Stomach (tissue), 19 donors: ENCODE measurements at places on chromosomes 16 and 17.

DNA sequence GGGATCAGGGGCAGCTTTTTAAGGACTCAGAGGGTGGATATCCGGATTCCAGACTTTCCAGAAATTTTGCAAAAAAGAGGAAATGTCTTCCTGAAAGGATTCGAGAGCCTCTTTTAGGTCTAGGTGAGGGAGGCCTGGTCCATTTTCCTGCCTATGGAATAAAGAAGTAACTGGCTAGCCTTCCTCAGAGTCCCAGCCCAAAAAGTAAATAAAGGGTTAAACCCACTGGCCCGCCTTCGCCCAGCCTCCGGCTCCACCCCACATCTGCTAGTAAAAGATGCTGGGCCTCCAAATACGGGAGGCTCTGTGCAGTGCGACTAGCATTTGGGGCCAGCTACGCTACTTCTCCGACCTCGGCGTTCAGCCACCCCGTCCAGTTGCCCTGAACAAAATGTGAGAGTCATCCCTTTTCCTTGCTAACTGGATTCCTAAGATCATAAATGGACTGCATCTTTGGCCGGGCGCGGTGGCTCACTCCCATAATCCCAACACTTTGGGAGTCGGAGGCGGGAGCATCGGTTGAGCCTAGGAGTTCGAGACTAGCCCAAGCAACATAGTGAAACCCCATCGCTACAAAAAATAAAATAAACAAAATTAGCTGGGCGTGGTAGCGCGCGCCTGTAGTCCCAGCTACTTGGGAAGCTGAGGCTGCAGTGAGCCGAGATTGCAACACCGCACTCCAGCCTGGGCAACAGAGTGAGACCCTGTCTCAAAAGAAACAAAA, 824 bp upstream of the MPP2 start:
- DNase-seq = peak; percentile 88

- DNase-seq = peak; percentile 10
Observed at GRCh38 chr17:50003911-50004310, 8.9 kb upstream of the DLX3 start.

- no peak for DNase-seq
Observed at GRCh38 chr17:3973495-3974137, 9.4 kb upstream of the ATP2A3 start.

DNA sequence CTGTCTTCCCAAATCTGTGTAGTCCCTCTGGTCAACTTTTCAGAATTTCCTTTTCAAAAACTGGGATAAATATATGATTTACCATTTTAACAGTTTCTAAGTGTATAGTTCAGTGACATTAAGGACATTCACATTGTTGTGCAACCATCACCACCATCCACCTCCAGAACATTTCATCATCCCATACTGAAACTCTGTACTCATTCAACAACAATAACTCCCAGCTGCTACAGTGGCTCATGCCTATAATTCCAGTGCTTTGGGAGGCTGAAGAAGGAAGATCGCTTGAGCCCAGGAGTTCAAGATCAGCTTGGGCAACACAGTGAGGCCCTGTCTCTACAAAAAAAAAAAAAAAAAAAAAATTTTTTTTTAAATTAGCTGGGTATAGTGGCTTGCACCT, 131.0 kb downstream of the AATF start:
- no peak for DNase-seq

- DNase-seq = no peak
Observed at GRCh38 chr16:81421536-81421935, 23.1 kb upstream of the CMIP start.

GRCh38 chr16:66036184-66036583, 330.3 kb upstream of the CDH5 start:
- no peak for DNase-seq

- peak; percentile 30 for DNase-seq
Observed at GRCh38 chr16:27526180-27526579, 23.5 kb downstream of the GTF3C1 start.

GRCh38 chr17:28811651-28812090, 30.9 kb downstream of the FAM222B start:
- DNase-seq = no peak

DNA sequence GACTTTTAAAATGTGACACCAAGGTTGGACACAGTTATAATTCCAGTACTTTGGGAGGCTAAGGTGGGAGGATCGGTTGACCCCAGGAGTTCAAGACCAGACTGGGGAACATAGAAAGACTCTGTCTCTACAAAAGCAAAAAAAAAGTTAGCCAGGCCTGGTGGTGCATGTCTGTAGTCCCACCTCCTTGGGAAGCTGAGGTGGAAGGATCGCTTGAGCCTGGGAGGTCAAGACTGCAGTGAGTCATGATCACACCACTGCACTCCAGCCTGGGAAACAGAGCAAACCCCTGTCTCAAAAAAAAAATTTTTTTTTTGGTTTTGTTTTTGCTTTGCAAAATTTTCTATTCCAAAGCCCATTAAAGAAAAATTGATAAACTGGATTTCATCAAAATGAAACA, 281.4 kb downstream of the BCAS3 start:
- DNase-seq = no peak

DNA sequence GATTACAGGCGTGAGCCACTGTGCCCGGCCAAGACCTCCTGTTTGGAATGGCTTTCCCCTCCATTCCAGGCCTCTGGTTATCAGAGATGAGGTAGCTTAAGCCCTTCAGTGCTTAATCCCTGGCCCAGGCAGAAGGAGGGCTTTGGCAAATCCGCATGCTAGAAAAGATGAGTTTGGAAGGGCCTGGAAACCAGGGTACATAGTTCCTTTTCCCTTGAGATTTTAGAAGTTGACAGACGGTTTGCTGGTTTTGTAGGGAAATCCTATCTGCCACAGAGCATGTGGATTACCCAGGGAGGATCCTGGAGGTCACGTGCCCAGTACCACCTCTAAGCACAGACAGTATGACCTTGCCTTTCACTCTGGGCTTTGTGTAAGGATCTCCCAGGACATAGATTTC, 114.7 kb upstream of the CACNG3 start:
- DNase-seq = no peak

DNA sequence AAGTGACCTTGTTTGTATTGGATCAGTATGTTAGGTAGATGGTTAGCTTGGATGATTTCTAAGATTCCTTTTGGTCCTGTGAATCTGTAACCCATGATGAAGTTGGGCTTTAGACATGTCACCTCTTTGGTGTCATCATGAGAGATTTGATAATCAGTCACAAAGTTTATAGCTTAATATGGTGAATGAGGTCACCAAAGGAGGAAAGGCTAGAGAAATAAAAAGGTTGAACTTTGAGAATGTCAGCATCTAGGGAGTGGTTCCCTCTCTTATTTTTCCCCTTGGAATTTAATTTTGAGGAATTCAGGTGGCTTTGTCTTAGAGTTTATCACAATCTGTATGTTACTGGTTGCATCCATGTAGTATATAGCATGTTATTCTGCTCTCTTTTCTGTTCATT, 45.3 kb downstream of the NLK start:
- DNase-seq = no peak

- no peak for DNase-seq
Observed at GRCh38 chr16:67543582-67543981, 15.0 kb downstream of the RIPOR1 start.

DNA sequence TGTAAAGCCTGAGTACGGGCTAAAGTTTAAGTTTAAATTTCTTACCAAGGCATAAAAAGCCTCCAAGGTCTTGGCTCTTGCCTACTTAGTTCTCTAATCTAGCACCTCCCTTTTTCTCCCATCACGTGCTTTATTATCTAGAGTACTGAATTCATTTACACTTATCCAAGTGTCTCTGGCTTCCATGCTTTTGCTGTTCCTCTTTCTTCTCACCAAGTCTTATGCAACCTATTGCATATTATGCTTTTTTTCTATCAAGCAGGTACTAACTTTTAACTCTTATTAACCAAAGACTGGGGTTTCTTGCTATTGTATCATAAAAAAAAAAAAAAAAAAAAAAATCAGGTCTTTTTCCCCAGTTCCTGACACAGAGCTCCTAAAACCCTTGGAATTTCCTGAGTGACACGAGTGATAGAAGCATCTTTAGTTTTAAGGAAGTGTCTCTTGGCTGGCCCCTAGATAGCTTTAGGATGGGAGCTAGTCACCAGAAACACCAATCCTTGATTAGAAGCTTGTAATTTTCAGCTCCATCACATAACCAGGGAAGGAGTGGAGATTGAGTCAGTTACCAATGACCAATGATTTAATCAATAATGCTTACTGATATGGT, 44.9 kb downstream of the SSH2 start:
- no peak for DNase-seq

DNA sequence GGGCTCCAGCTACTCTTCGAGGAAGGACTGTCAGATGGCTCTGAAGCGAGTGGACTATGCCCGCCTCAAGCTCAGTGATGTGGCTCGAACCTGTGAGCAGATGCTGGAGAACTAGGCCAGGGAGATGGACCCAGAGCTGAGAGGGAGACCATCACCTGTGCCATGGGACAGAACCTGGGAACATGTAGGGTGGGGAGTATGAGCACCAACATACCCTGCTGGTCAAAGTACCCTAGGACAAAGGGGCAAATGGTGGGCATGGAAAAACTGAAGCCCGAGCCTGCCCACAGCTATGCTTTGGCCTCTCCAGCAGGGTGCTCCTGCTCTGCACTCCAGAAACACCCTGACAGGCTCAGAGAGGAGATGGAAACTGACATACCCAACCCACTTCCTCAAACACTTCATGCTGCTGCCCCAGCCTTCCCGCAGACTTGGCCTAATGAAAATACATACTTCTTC, 1.9 kb downstream of the MED11 start:
- DNase-seq = no peak

DNA sequence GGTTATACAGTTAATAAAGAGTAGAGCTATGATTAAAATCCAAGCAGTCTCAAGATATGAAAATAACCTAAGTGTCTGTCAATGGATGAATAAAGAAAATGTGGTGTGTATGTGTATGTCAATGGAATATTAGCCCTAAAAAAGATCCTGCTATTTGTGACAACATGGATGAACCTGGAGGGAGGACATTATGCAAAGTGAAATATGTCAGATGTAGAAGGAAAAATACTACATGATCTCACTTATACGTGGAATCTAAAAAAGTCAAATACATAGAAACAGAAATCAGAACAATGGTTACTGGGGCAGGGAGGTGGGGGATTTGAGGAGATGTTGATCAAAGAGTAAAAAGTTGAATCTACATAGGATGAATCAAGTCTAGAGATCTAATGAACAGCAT, 20.4 kb downstream of the BRIP1 start:
- no peak for DNase-seq

- no peak for DNase-seq
Observed at GRCh38 chr16:48371393-48371780, 13.8 kb downstream of the SIAH1 start.

DNA sequence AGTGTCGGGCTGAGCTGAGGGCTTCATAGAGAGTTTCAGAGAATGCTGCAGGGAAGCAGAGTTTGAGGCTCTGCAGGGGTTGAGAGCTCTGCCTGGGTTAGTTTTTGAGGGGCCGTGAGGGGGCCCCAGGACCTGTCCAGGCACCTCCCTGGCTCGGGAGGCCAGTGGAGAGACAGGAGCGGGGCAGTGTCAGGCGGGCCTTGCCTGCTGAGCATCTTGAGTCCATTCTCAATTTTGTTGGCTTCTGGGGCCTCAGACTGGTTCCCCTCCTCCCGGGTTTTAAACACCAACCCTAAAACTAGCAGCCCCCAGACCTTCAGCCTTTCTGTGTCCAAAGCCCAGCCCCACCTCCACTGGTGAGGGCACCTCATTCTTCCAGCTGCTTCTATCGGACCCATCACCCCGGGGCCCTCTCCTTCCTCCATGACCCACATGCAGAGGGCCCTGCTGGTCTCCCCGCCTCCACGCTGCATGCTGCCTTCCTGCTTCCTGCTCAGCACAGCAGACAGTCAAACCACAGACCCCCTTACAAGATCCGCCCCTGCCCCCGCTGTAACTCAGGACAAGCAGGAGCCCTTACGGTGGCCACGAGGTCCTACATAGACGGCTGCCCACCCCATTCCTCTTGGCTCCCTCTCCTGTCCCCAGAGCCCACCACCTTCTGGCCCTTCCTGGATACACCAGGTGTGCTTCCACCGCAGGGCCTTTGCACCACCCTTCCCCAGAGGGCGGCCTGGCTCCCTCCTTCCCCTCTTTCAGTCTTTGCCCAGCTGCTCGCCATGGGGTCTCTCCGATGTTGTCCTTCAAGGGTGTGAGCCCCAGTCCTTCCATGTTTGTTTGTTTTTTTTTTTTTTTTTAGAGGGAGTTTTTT, 3.8 kb downstream of the RNF213 start:
- DNase-seq = peak; percentile 47

- no peak for DNase-seq
Observed at GRCh38 chr16:86631444-86631843, 53.1 kb downstream of the FOXL1 start.

- DNase-seq = no peak
Observed at GRCh38 chr17:46794318-46794717, 24.2 kb downstream of the WNT3 start.

DNA sequence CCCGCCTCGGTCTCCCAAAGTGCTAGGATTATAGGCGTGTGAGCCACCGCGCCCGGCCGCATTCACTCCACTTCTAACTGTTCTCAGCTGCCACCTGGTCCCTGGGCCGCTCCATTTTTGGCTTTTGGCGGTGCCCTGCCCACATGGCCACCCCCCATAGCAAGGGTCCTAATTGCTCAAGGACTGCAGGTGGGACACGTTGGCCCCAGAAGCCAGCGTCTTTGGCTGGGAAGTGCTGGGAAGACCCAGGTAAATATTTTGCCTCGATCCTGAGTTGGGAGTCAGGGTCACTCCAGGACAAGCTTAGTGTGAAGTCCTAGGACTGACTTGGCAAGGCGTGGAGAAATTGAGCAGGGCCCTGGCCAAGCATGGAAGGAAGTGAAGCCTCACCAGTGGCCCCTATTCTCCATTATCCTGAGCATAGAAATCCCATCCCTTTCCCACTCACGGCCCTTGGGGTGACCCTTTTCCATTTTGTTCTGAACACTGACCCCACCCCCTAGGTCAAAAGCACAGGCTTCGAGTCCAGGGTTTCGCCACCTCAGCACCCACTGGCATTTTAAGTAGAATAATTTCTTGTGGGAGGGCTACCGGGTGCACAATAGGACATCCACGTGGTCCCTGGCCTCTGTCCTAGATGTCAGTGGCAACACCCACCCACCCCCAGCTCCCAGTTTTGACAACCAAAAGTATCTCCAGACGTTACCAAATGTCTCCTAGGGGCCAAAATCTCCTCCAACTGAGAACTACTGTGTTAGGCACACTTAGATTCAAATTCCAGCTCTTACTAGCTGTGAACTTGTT, 5.9 kb upstream of the WDR81 start:
- DNase-seq = peak; percentile 16

GRCh38 chr17:67138392-67138791, 94.0 kb downstream of the CACNG1 start:
- no peak for DNase-seq

DNA sequence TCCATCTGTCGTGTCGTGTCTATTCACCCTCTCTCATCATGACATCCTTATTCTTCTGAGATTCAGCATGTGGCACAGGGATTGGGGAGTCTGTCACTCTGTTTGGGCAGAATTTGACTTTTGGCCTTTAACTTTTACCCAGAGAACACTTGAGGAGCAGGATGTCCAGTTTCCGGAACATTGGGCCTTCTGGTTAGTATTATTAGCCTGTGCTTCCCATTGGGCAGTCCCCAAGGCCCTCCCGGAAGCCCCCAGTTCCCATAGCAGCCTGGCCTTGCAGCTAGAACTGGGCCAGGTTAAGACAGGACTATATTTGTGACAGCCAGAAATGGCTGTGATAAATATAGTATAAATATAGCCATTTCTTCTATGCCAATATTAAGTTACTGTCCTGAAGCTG, 9.6 kb downstream of the SCN4A start:
- DNase-seq = no peak

- no peak for DNase-seq
Observed at GRCh38 chr17:19376811-19377210, 1.5 kb upstream of the MAPK7 start.
